Heart left ventricle (tissue), 16 donors: ENCODE measurements at places on chromosomes 3 and 15. TPM values are rescaled to one million over a fixed set of nuclear protein-coding genes. Genes with fewer than 3 reads are reported as not detected.

- peak; percentile 72 for DNase-seq
Measured at GRCh38 chr15:91947683-91948608, 94.4 kb downstream of the SLCO3A1 start.

DNA sequence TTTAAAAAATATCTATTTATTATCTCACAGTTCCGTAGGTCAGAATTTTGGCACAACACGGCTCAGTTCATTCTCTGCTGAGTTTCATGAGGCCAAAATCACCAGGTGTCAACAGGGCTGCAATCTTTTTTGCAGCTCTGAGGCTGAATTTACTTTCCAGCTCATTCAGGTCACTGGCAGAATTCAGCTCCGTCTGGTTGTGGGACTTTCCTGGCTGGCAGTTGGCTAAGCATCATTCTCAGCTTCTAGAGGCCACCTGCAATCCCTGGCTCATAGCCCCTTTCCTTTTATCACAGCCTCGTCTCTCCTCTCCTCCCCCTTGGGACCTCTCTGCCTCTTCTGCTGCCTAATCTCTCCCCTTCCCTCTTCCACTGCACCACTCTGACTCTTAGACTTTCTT is 174.0 kb upstream of the WNT5A start:
- no peak for DNase-seq

The SYNM gene
- polyA plus RNA-seq: 154 TPM

The C3orf85 gene
- not detected for polyA plus RNA-seq

- no peak for DNase-seq
Measured at GRCh38 chr3:192825657-192826200, 91.9 kb downstream of the MB21D2 start.

DNA sequence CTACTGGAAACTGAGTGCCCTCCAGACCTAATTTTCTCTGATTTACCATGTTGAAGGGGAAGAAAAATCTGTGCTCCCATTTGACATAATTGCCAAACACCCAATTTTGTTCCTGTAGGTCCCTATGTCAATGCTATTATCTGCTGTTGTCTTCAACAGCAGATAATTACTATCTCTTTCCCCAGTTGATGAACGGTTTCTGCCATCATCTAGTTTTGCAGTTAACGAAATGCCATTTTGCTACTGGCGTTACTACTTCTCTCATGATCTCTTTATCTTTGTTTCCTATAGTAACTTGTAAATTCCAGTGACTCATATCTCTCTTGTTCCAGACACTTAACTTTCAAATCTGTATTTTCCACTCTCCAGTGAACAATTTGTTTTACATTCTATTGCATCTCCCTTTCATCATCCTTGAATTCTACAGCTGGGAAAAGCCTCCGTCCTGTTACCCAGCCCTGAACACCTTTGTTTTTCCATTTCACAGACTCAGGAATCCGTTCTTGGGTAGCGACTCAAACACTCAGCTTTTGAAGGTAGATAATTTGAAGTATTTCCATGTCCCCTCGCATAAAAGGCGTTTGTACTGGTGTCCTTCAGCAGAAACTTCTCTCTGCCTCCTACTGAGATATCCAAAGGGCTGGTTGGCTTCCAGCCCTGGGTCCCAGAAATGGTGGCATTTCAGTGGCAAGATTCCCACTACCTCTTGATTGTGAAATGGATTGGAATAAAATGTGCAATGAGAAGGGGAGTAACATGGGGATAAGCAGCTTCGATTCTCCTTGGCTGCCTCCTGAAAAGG is 111.7 kb downstream of the FOXB1 start:
- no peak for DNase-seq

DNA sequence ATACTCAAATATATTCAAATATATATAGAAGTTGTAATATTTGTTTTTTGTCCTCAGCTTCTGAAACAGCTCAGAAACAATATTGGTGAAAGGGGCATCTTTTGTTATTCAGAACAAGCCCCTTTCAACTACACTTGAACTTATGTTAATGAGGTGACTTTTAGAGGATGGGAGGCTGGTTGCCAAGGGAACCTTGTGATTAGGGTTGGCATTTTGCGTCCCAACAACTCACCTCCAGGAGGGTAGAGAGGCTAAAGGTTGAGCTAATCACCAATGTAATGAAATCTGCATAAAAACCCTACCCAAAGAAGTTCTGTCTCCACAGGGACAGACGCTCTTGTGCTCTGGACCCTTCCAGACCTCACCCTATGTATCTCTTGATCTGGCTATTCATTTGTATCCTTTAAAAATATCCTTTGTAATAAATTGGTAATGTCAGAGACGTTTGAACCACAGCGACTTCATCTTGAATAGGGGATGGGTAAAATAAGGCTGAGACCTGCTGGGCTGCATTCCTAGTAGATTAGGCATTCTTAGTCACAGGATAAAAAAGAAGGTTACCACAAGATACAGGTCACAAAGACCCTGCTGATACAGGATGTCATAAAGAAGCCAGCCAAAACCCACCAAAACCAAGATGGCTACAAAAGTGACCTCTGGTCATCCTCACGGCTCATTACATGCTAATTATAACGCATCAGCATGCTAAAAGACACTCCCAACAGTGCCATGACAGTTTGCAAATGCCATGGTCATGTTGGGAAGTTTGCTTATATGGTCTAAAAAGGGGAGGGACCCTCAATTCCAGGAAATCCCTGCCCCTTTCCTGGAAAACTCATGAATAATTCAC is 111.1 kb downstream of the FMN1 start:
- no peak for DNase-seq

DNA sequence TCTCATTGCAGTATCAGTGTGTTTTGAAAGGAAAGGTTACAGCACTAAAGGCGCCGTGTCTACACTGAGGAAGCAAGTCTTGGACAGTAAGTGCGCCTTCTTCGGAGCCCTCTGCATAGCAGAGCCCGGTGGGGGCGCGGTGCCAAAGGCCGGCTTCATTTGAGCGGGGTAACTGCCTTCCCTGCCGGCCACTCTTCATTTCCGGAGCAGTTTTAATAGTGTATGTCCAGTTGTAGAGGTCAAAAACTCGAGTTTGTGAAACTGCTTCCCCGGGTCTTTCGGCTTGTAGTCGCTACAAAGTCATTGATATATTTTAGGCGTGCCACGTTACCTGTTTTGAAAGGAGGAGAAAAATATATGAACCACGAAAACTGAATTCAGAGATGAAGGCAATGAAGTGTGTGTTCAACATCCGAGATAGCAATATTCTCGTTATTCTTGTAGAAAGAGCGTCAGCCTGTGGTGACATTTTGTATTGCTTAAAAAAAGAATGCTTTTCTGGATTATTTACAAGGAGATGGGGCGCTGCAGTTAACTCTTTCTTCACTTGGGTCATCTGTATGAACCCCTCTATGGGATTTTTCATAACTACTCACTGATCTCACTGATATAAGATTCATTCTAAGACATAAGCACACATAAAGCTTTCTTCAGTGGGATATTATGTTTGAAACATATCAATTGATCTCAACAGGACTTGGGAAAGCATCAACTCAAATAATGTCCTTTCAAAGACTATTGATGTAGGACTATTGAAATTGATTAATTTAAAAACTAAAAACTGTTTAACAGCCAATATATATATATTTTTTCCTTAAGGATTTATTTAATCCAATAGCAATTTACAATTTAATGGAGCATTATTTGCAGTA is 3.0 kb downstream of the ALCAM start:
- DNase-seq: peak; percentile 76

DNA sequence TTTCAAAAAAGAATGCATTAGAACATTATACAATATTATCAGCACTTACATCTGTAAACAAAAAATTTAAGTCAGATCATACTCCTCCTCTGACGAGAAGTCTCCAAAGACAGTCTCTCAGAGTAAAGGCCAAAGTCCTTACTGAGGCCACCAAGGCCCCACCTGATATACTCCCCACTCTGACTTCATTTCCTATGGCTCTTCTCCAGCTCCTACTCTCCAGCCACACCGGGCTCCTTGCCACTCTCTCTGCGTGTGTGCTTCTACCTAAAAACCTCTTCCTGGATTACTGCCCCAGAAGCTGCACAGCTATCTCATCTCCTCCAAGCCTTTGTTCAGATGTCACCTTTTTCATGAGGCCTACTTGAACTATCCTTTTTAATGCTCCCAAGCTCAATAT is 5.0 kb downstream of the DCP1A start:
- no peak for DNase-seq

DNA sequence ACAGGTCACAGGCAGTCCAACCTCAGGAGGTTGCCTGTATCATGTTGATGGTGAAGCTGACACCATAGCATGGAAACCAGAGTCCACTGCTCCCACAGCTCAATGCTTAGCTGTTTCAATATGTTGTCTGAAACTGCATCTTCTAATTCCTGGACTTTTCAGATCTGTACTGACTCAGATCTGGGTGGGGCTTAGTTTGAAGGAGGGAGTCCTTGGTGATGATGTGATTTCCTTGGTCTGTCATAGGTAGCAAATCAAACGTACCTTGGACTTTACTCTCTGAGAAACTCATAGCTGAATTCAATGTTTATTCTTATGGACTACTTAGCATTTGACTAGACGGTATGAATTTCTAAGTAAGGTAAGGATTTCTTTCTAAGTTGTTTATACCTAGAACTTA is at the start of gene HHLA2:
HHLA2 (plus strand) TSS at position 310 of the 400 bp plus-strand sequence. CDS start 55,266 bp downstream, outside the sequence.
- DNase-seq: no peak

The RBP2 gene
- not detected for polyA plus RNA-seq

The LSMEM2 gene
- polyA plus RNA-seq: 1.3 TPM

DNA sequence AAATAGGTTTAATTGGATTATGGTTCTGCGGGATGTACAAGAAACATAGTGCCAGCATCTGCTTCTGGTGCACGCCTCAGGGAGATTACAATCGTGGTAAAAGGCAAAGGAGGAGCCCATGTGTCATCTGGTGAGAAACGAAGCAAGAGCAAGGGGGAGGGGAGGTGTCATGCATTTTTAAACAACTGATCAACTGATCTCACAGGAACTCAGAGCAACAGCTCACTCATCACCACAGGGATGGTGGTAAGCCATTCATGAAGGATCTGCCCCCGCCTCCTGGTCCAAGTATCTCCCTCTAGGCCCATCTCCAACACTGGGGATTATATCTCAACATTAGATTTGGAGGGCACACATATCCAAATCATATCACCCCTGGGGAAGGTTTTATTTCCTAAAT is 42.1 kb upstream of the FGF7 start:
- DNase-seq: no peak

- no peak for DNase-seq
Measured at GRCh38 chr3:160128056-160128455, 97.2 kb upstream of the C3orf80 start.

- DNase-seq: no peak
Measured at GRCh38 chr3:188802645-188803044, 369.1 kb upstream of the TPRG1 start.

DNA sequence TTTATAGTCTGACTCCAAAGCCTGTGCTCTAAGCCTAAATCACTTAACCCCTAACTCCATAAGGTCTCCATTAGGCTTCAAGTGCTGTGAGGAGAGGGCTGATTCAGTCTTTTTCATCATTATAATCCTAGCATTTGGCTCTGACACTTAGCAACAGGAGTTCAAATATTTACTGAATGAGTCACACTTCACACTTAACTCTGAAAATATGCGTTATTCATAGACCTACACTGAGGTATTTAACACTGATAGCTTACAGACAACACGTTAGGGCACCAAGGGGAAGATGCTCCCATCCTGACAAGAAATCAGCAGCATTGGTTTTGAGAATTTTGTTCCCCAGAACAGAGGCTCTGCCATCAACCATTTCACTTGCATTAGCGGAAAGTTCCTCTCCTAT is 53.5 kb downstream of the MSL2 start:
- no peak for DNase-seq

The GP5 gene
- polyA plus RNA-seq: not detected

- DNase-seq: no peak
Measured at GRCh38 chr3:140206196-140207040, 271.4 kb downstream of the CLSTN2 start.

GRCh38 chr3:118927449-118927848 is 107.2 kb downstream of the IGSF11 start:
- no peak for DNase-seq

GRCh38 chr15:96052572-96053030 is 277.9 kb upstream of the NR2F2 start:
- DNase-seq: no peak

DNA sequence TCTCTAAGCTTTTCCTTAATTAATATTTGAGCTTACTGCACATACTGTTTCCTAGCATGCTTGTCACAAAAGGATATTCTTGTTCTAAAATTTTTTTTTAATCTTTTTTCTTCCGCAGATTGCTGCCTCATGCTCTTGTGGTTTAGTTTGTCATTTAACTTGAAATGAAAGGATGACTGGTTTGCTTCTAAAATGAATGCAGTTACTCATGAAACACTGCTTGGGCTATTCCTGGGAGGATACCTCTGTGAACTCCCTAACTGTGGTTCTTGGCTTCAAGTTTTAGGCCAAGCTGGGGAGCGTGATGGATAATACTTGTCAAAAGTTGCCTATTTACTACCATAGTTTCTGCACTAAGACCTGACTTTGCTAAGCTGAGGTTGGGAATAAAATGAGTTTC is 64.0 kb downstream of the USP13 start:
- DNase-seq: no peak

The KNG1 gene
- 0.11 TPM for polyA plus RNA-seq

DNA sequence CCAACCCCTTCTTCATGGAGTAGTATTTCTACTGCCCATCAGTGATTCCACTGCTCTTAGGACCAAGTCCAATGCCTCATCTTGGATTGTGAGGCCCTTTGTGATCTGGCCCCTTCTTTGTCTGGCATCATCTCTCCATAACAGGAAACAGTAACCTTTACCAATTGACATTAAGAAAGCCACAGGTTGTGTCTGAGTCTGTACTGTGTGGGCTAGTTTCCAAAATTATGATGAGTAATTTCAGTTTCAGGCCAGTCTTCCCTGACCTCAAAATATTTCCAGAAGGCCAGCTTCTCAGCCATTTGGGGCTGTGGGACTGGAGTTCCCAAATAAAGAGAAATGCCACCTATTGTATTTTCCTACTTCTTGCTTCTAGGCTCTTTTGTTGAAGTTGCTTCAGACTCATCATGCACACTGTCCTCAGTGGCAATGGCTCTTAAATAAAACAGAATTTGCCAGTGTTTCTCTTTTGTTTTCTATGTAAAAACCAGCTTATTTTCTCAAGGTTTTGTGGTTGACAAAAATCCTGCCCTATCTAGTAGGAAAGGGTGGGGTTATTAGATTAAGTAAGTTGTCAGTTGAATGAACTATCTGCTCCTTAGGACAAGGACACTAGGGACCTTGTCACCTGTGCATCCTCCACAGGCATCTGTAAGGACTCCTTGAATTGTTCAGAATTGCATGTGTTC is 47.0 kb upstream of the ACKR4 start:
- DNase-seq: no peak

DNA sequence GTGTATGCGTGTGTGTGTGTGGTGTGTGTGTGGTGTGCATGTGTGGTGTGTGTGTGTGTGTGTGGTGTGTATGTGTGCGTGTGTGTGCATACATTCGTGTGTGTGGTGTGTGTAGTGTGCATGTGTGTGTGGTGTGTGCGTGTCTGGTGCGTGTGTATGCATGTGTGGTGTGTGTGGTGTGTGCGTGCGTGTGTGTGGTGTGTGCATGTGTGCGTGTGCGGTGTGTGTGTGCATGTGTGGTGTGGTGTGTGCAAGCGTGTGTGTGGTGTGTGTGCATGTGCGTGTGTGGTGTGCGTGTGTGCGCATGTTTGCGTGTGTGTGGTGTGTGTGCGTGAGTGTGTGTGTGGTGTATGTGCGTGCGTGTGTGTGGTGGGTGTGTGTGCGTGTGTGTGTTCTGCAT is 210.4 kb downstream of the LRTM1 start:
- no peak for DNase-seq

- no peak for DNase-seq
Measured at GRCh38 chr3:15659254-15659975, 57.9 kb downstream of the BTD start.
